ENCODE measurements at places on chromosomes 12 and 14. TPM values are rescaled to one million over a fixed set of nuclear protein-coding genes. Genes with fewer than 3 reads are reported as not detected.

The PTPRO gene
- total RNA-seq, result 0.49 TPM

The C14orf180 gene
- 1.7 TPM for total RNA-seq

The BEGAIN gene
- 3.4 TPM for total RNA-seq

The EFS gene
- 32.4 TPM for total RNA-seq

The KRT71 gene
- not detected for total RNA-seq

The KRT8 gene
- total RNA-seq, result 22.8 TPM

The SLCO1C1 gene
- not detected for total RNA-seq

The BICDL1 gene
- 71.2 TPM for total RNA-seq

The CD27 gene
- total RNA-seq, result 1.2 TPM

The TOMM20L gene
- not detected for total RNA-seq

DNA sequence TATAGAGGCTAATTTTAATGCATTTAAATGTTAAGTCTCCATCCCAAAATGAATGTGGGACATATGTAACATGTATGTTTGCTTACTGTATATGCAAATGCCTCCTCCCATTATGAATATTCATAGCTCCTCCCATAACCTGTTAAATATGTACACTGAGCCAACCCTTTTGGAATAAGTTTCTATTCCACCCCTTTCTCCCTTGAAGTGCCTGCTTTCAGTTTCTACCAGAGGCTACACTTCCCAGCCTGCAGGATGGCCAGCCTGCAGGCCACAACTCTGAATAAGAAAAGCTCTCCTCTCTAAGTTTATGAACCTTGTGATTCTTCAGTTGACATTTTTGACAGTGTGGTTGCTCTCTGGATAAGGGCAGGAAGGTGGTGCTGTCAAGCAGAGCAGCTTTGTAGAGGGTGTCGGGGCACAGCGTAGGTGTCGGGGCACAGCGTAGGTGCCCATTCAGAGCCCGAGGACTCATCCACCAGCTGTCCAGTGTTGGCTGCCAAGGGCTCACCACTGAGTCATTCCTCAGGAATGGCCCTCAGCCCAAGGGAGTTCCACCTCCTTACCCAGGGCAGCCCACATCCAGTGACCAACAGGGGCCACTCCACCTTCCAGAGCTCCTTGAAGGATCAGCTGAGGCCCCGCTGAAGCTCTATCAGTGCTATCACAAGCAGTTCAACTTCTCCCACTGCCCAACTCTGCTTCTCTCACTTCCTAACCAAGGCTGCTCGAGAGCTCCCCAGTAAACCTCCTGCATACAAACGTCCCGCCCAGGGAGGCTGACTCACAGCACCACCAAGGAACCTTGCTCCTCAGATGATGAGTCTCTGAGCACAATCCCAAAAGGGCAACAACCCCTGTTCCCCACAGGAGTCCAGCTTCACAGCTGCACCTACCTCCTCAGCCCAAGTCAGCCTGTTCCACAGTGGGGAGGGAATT, 31.4 kb downstream of the VWF start:
- no peak for DNase-seq

GRCh38 chr14:36361210-36361853, 40.9 kb upstream of the MBIP start:
- no peak for DNase-seq

- DNase-seq, result no peak
These were observed 42.4 kb downstream of the PDE3A start for GRCh38 chr12:20410734-20411133.

GRCh38 chr12:95481072-95481471, 7.1 kb downstream of the METAP2 start:
- DNase-seq, result no peak

DNA sequence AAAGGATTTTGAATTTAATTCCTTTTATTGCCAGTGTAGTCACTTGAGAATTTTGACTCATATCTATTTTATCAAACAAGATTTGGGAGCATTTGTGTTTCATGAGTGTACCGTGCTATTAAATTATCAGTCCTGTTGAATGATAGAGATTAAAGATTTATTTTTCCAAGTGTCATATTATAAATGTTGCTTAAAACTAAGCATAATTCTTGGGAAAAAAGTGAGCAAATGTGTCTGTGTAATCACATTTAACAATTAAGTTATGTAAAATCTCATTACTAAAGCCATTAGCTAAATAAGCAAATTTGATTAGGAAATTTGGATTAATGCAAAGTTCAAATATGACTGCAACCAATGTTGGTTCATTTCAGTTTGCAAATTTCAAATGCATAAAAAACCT, 266.7 kb downstream of the TMTC2 start:
- DNase-seq, result no peak

DNA sequence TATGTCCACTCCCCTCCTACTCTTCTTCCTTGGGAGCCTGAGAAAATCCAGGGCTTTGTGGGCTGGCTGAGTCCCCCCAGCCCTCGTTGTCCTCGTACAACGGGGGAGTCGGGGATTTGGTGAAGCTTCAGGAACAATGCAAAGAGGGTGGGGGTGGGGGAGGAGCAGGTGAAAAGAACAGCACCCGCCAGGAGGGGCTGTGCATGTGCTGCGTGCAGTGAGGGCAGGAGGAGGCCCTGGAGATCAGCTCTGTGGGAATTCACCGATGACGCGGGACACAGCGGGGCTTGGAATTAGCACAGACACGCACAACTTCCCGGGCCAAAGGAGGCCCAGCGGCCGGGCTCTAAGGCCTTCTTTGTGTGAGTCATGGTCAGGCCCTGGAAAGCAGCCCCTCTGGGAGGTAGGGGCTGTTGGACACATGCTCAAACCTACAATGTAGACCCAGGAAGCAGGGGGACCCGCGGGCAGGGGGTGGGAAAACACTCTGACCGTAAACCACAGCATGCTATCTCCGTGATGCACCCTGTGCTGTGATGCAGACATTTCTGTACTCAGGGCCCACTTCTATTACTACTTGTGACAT, 32.8 kb downstream of the RBM19 start:
- DNase-seq, result no peak

DNA sequence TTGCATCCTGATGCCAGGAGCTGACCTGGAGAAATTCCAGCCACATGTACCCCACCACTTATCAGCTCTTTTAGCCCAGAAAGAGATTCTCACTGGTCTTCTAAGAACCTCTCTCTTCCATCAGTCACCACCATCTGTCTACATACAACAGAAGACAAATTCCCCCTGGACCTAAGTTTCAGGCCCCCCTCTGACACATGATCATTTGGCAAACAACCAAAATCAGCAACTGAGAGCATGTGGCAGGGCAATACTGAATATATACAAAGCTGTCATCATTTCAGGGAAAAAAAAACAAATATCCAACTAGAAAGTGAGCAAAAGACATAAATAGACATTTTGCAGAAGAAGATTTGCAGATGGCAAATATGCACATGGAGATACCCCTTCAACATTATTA, 180.2 kb downstream of the FOXN3 start:
- DNase-seq, result no peak

DNA sequence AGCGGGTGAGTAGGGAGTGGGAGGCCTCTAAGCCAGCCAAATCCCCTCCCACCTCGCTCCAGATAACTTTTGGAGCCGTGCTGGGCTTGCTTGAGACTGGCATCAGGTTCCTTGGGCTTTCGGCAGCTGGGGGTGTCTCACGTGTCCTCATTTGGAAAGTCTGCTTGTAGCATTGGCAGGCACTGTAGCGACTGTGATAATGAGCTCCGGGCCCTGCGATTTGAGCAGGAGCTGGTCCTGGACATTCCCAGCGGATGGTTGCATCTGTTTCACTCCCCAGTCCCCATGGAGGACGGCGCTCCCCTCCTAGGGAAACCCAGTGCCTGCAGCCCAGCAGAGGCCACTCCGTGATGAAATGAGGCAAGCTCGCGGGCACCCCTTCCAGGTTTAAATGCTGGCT, 49.4 kb downstream of the DGLUCY start:
- DNase-seq, result no peak

DNA sequence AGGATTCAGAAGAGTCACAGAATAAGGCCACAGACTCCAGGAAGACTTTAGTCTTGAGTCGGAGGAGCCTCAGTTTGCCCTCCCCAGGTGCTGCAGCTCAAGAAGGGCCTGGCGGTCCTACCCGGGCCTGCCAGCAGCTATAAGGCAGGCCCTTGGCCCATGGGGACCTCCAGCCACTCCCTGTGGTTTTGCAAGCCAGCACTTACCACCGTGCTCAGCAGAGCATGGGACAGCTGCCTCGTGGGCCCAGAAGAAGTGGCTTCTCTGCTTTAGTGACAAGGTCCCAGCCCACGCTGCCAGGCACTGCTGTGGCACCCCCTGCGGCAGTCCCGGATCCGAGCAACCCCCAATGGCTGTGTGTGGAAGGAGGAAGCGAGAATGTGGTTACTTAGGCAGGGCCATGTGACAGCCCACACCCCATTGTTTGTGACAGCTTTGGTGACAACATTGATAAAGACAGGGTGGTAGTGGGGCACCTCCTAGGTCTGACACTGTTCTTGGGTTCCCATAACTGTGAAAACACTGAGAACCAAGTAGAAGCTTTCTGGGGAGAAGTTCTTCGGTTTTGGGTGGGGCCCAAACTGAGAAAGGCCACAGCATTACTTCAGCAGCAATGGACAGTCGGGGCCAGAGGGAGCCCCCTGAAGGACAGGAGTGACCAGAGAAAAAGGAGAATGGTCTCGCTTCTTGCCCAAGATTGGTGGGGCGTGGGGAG, at the start of gene SELPLG:
Gene SELPLG, minus strand, starts transcription at position 361 of the 715 bp plus-strand sequence. CDS start 9,587 bp downstream, outside the sequence.
- DNase-seq, result no peak

DNA sequence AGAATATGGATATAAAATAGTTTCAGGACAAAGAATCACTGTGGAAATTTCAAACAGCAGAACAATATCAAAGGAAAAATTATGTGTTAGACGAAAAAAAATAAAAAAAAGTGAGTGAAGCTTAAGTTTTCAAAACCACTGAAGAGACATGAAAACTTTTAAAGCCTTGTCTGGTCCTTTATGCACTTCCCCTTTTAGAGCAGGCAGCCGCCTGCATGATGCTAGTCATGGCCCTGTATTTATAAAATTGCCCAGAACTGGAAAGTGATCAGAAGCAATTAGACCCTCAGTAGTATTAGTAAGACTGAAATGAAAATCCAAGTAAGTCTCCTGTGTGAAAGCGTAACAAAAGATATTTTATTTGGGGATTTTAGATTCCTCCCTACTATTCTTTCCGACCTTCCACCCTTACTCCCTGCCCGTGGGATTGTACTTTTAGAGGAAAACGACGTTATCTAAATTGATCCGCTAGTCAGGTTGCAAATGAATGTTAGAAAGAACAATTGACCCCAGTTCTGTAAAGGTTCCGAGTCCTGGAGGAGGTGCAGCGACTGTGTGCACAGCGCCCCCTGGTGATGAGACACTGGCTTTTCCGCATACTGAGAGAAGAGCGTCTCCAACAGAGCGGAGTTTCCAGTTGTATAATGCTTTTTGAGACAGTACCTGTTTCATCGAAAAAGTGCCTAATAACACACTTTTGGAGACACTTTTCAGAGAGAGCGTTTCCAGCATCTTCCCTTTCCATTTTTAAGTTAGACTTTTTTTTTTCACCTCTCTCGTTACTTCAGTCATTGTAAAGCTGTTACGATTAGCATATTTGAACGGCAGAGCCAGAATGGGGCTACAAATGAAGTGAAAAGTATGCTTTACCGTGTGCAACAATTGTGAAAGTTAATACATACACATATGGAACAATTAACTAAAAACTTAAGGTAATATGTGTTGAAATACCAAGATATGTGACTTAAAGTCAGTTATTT, 12.4 kb downstream of the MGST1 start:
- no peak for DNase-seq

- no peak for DNase-seq
These were observed 63.3 kb upstream of the HSPB8 start for GRCh38 chr12:119115296-119115905.

DNA sequence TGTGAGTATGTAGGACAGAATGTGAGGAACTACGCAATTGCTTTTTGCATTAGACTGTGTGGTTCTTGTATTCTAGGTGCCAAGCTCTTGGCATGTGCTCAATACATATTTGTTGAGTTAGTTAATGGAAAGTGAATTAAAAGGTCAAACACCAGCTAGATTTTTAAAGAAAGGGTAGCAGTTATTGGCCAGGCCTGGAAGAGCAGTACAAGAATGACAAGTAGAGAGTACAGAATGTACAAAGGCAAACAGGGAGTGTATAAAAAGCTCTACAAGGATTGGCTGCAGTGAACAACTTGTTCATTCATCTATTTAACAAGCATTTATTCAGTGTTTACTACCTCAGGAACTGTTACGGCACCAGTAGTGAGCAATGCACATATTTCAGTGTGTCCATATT, 854.0 kb upstream of the SEL1L start:
- no peak for DNase-seq

DNA sequence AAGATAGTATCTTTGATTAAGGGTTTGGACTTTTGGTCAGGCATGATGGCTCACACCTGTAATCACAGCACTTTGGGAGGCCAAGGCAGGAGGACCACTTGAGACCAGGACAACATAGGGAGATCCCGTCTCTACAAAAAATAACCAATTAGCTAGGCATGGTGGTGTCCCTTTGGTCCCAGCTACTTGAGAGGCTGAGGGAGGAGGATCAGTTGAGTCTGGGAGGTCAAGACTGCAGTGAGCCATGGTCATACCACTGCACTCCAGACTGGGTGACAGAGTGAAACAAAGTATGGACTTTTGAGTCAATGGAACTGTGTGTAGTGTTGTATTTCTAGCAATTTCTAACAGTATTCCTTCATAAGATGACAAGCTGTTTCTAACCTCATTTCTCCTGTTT, 38.7 kb upstream of the CCDC88C start:
- no peak for DNase-seq

GRCh38 chr12:119151445-119152026, 27.2 kb upstream of the HSPB8 start:
- no peak for DNase-seq

DNA sequence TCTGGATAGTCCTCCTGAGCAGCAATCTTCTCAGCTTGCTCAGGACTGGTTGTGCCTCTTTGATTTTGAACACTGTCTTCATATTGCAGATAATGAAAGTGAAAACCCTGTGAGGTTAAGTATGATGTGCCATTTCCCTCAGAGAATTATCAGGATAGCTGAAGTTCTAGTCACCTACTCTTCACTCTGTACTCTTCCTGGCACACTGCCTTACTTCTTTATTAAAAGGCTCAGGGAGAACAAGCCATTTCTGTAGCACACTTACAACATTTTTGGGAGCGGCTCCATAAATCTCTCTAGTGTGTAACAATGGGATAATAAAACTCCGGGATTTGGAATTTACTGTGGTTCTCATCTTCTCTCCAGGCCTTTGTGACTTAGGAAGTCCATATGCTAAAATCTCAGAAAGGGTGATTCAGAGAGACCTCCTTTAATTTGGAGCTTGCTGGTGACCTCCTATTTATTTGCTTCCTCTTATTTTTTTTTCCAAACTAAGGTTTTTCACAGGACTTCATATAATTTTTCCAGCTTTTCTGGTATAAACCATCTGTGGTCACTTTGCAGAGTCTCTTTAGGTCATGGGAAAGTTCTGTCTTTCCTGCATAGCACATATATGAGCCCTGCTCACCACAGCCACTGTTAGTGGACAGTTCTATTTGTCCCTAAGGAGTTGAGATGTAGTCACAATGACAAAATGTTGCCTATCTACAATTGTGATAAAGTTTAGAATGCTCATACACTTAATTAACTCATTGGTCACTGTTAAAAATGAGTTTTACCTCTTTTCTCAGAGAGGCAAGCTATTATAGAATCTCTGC, 53.5 kb upstream of the LDHB start:
- DNase-seq, result no peak

GRCh38 chr12:53499266-53500141, at the start of gene MAP3K12:
Gene MAP3K12, minus strand, starts transcription at chr12:53499458. Its CDS starts 12,067 bp downstream, at chr12:53487391.
- no peak for DNase-seq
